ENCODE measurements at places on chromosomes 2 and 18.

- DNase-seq = peak; percentile 5
Observed at GRCh38 chr2:225889452-225889851, 489.9 kb downstream of the NYAP2 start.

GRCh38 chr2:97932975-97933662 lies 62.6 kb downstream of the TMEM131 start:
- no peak for DNase-seq

GRCh38 chr2:28135324-28135723 lies 244.8 kb downstream of the BABAM2 start:
- no peak for DNase-seq

GRCh38 chr2:222900354-222900753 lies 39.5 kb downstream of the ACSL3 start:
- DNase-seq = no peak

All from CD4-positive, alpha-beta T cell treated with Interleukin-17A for 4 hours (primary cell).